ENCODE measurements at places on chromosomes 4 and X.

GRCh38 chrX:22534643-22535042 lies 261.9 kb downstream of the CBLL2 start:
- H3K36me3 ChIP-seq = no peaks in the 10 kb centered on the region
- no peak overlapping the region for H3K27ac ChIP-seq
- H3K4me3 ChIP-seq = no peak overlapping the region
- no peaks in the 10 kb centered on the region for H3K4me1 ChIP-seq

DNA sequence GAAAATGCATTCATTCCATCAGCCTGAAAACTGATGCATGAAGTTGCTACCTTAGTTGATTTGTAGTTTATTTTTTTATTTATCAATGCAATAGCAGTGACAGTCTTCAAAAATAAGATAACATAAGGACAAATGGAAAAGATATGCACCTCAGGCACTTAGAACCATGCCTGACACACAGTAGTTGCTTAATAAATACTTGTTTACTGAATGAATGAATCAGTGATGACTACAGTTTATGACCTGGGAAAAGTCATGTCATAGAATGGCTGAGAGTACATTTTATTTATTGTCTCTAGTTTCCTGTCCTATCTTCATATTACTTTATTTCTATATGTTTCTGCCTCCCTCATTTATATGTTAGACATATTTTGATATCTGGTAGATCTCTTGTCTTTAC lies 171.8 kb downstream of the TLL1 start:
- no peaks in the 10 kb centered on the region for H3K36me3 ChIP-seq
- no peaks in the 10 kb centered on the region for H3K4me1 ChIP-seq
- no peaks in the 10 kb centered on the region for H3K27me3 ChIP-seq
- no peak overlapping the region for H3K27ac ChIP-seq
- DNase-seq = no peak
- no peak overlapping the region for H3K4me3 ChIP-seq

DNA sequence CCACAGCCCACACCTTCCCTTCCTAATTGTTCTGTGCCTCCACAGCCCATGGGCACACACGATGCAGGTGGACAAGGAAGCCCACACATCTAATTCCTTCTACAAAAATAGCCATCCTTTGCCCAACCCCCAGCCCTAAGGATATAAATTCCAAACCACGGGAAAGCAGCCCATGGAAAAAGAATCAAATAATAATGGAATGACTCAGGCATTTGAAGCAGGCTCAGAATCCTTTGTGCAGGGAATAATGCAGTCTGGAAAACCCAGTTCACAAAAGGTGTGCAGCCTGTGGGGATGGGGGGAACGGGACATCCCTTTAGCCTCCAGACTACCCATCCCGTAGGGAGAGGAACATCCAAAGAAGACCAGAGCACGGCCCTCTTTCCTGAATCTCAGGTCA lies 342.3 kb upstream of the GALNT7 start:
- no peaks in the 10 kb centered on the region for H3K27me3 ChIP-seq
- H3K4me3 ChIP-seq = no peak overlapping the region
- no peaks in the 10 kb centered on the region for H3K36me3 ChIP-seq
- no peaks in the 10 kb centered on the region for H3K4me1 ChIP-seq
- no peak for DNase-seq

DNA sequence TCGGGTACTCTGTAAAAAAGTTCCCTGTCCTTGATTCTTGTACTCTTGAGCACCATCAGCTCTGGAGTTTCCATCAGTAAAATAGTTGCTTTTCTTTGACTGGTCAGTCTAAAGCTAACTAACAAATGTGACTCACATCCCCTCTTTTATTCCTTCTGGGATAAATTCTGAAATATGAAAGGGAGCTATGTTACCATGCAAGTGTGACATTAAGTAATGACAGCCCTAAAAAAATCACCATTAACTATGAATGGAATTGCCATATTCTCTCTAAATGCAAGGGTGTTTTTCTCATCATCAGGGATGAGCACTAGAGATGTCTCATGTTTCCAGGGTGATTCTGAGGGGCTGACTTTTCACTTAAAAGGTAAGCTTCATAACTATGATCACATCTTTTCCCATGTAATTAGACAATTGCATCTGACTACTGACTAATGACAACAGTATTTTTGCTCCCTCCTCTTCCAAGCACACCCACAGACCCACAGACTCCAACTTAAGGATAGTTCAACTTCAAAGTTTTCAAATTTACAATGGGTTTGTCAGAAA lies 26.9 kb upstream of the RASGEF1B start:
- H3K36me3 ChIP-seq = no peaks in the 10 kb centered on the region
- no peaks in the 10 kb centered on the region for H3K4me1 ChIP-seq
- H3K27ac ChIP-seq = no peak overlapping the region
- DNase-seq = no peak
- H3K27me3 ChIP-seq = no peaks in the 10 kb centered on the region

- no peaks in the 10 kb centered on the region for H3K4me1 ChIP-seq
- no peak overlapping the region for H3K27ac ChIP-seq
- DNase-seq = no peak
- no peaks in the 10 kb centered on the region for H3K36me3 ChIP-seq
- no peak overlapping the region for H3K4me3 ChIP-seq
Measured at GRCh38 chr4:179071131-179071530, 1628.9 kb upstream of the AGA start.

DNA sequence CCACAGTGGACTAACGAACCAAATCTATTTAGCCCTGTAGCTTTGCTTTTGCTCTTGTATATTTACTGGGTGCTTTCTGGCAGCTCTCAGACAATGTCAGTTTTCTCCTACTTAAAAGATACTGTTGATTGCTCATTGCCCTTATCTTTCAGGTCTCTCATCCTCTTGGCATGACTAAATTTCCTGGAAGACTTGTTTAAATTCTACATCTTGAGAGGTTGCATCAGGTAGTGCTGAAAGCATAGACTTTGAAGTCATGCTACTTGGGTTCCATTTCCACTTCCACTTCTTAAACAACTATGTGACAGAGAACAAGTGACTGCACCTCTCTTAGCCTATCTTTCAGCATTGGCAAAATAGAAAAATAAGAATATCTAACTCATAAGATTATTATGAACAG lies 8.4 kb downstream of the TDO2 start:
- H3K4me3 ChIP-seq = no peak overlapping the region
- no peak for DNase-seq
- H3K36me3 ChIP-seq = no peaks in the 10 kb centered on the region
- H3K27ac ChIP-seq = no peak overlapping the region
- no peaks in the 10 kb centered on the region for H3K27me3 ChIP-seq
- no peaks in the 10 kb centered on the region for H3K4me1 ChIP-seq

DNA sequence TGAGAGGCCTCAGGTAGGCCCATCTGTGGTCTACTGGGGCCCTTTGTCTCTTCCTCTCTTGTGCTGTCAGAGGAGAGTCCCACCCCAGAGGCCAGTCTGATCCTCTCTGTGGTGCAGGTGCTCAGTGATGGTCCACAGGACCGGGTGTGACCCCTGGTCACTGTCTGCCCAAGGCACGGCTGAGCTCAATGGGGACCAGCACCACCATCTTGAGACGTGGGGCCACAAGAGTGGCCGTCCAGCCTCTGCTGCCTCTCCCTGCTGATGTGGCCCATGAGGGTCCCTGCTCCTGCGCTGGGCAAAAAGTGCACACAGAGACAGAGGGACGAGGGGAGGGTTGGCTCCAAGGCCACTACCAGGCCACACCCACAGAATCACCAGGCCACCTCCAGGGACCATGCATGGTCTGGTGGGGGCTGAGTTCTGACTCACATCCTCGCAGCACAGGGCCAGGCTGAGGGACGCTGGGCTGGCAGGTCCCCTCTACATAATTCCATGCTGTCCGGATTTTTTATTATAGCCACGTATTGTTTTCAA lies 88.3 kb downstream of the FAM53A start:
- H3K4me3 ChIP-seq = no peak overlapping the region
- H3K27me3 ChIP-seq = no peaks in the 10 kb centered on the region
- no peak overlapping the region for H3K27ac ChIP-seq
- no peaks in the 10 kb centered on the region for H3K4me1 ChIP-seq

DNA sequence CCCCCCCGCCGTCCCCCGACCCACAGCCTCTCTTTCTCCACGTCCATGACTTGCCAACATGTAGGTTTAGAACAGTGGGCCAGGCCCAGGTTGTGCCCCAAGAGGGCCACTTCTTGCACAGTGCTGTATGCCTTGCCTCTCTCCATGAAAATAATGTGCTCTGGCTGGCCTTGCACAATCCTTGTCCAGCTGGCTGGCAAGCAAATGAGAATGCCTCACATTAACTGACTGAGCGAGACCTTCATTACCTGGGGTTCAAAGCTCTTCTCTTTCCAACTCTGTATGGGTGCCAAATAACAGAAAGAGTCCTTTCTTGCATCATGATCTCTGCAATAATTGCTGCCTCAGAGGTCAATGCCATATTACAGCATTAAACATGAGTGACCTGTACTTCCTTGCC lies 416.6 kb downstream of the FGF13 start:
- no peaks in the 10 kb centered on the region for H3K36me3 ChIP-seq
- H3K4me3 ChIP-seq = no peak overlapping the region
- no peak for DNase-seq
- H3K27ac ChIP-seq = no peak overlapping the region

- no peaks in the 10 kb centered on the region for H3K27me3 ChIP-seq
- no peaks in the 10 kb centered on the region for H3K36me3 ChIP-seq
- H3K4me3 ChIP-seq = peak overlapping the region; percentile 38
- H3K27ac ChIP-seq = peak overlapping the region; percentile 84
Measured at GRCh38 chr4:140049849-140050637, 103.9 kb downstream of the MAML3 start.

DNA sequence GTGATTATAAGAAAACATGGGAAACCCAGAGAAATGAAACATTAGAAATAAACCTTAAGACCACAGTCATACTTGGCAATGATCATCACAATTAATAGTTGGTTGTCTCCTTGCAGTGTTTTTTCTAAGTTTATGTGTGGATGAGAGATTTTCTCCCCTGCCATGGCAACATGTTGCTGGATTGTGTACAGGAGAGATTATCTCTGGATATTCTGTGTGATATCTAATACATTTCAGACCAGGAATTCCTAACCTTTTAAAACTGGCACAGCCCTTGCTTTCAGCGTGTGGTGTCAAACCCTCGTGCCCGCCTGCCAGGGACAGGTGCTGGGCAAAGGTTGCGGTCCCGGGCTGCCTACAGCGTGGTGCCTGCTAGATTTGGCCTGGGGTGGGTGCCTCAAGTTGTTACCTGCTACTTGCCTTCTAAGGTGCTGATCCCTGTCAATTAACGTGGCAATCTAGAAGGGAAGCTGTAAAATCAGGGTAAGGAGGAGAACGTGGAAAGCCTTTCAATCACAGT lies 100.5 kb downstream of the TMEM131L start:
- no peak overlapping the region for H3K27ac ChIP-seq
- no peak overlapping the region for H3K4me3 ChIP-seq
- no peaks in the 10 kb centered on the region for H3K4me1 ChIP-seq
- H3K27me3 ChIP-seq = no peaks in the 10 kb centered on the region
- DNase-seq = no peak

GRCh38 chrX:136112778-136113177 lies 34.6 kb upstream of the FHL1 start:
- no peaks in the 10 kb centered on the region for H3K36me3 ChIP-seq
- H3K27ac ChIP-seq = no peak overlapping the region
- no peaks in the 10 kb centered on the region for H3K27me3 ChIP-seq
- no peaks in the 10 kb centered on the region for H3K4me1 ChIP-seq
- H3K4me3 ChIP-seq = no peak overlapping the region

DNA sequence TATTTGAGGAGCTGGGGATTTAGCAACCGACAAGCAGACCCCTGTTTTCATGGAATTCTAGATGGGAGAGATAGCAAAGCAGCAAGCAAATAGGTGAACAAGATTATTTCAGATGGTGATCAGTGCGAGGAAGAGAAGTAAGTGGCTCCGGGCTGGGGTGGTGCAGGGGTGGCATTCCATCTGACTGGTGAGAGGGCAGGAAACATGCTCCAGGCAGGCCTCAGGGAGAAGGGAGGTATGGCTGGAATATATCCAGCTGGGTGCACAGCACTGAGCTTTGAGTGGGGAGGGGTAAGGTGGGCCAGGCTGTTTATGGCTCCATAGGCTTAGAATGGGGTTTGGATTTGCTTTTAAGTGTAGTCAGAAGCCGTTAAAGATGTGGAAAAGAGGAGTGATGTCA lies 21.2 kb downstream of the PTTG2 start:
- no peaks in the 10 kb centered on the region for H3K36me3 ChIP-seq
- H3K4me3 ChIP-seq = peak overlapping the region; percentile 8
- DNase-seq = no peak

- peak; percentile 74 for DNase-seq
- H3K36me3 ChIP-seq = no peaks in the 10 kb centered on the region
- H3K27me3 ChIP-seq = no peaks in the 10 kb centered on the region
- H3K27ac ChIP-seq = peak overlapping the region; percentile 44
Measured at GRCh38 chr4:38857354-38858096, 908 bp upstream of the TLR6 start.

- DNase-seq = no peak
- H3K27me3 ChIP-seq = no peaks in the 10 kb centered on the region
- no peaks in the 10 kb centered on the region for H3K36me3 ChIP-seq
- H3K4me3 ChIP-seq = no peak overlapping the region
- no peaks in the 10 kb centered on the region for H3K4me1 ChIP-seq
Measured at GRCh38 chr4:82865592-82865991, 25.4 kb downstream of the SEC31A start.

DNA sequence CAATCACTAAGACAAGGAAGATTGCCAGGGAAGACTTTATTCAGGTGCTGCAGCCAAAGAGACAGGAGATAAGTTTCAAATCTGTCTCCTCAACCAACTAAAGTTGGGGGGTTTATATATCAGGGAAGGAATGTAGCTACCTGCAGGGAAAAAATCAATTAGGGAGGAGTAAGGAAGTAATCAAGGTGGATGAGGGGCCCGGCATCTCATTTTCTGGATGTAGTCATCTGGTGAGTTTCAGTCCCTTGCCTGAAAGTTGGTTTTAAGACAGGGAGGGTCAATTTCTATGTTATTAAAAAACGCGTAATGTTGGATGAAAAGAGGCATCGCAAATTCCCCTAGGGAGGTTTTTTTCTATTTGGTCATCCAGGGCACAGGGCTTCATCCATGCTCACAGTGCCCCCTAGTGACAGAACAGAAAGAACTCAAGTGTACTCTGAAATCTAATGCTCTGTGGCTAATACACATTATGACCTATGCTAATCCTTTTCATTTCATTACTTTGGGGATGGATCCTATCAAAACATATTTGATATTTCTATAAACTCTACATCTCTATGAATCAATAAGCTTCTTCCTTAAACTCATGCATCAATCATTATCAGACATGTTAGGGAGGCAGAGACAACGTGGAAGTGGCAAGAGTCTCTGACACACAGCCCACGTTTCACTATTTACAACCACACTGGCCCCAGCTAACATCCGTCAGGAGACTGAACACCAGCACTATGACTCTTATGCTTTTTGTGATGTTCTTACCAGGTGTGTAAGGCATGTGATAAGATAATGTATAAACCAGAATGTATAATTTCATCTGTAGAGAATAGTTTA lies 1577.0 kb upstream of the TENM3 start:
- H3K36me3 ChIP-seq = no peaks in the 10 kb centered on the region
- no peak overlapping the region for H3K4me3 ChIP-seq
- H3K27ac ChIP-seq = no peak overlapping the region
- no peaks in the 10 kb centered on the region for H3K27me3 ChIP-seq
